ENCODE measurements at places on chromosomes 1 and 21.

- no peak overlapping the region for H3K4me3 ChIP-seq
- H3K4me1 ChIP-seq, result peaks cover 9% of the 10 kb centered on the region
- DNase-seq, result peak; percentile 72
- no peaks in the 10 kb centered on the region for H3K36me3 ChIP-seq
Measured at GRCh38 chr1:5967351-5968160, 24.7 kb downstream of the NPHP4 start.

DNA sequence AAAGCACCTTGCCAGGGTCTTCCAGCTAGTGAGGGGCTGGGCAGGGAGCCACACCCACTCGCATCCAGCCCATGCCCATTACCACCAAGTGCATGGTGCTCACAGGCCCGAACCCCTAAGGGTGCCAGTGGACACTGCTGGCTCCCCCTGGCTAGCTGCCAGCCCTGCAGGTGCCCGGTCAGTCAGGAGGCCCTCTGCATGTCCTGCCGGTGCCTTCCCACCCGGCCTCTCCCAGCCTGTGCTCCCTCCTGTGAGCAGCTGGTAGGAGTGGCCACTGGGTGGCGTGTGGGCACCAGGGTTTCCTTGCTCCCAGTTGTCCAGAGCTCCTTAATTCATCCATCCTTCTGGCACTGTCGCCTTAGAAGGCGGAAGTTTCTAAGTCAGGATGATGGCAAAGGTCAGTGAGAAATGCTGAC is 33.4 kb downstream of the QSOX1 start:
- H3K27ac ChIP-seq, result no peak overlapping the region
- no peak for DNase-seq
- H3K4me1 ChIP-seq, result no peaks in the 10 kb centered on the region
- H3K36me3 ChIP-seq, result no peaks in the 10 kb centered on the region
- H3K27me3 ChIP-seq, result no peaks in the 10 kb centered on the region

DNA sequence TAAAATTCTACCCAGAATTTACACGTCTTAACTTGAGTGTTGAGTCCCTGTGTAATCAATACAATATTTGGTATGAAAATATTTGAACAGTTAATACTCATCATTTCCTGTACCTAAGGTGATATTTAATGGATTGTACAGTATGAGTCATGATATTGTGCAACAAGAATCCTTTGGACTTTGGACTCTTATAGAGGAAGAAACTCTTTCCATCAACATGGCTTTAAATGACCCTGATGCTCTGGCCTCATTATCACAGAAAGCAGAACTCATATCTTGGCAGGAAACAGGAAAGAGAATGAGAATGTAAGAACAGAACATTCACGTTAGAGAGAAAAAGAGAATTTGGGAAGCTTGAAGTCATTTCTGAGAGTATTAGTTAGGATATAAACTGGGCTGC is 168.8 kb upstream of the B3GALT2 start:
- no peaks in the 10 kb centered on the region for H3K4me1 ChIP-seq
- H3K36me3 ChIP-seq, result no peaks in the 10 kb centered on the region

- DNase-seq, result no peak
- no peaks in the 10 kb centered on the region for H3K36me3 ChIP-seq
- H3K27ac ChIP-seq, result no peak overlapping the region
- H3K4me3 ChIP-seq, result no peak overlapping the region
Measured at GRCh38 chr1:96427616-96428015, 294.0 kb upstream of the PTBP2 start.

DNA sequence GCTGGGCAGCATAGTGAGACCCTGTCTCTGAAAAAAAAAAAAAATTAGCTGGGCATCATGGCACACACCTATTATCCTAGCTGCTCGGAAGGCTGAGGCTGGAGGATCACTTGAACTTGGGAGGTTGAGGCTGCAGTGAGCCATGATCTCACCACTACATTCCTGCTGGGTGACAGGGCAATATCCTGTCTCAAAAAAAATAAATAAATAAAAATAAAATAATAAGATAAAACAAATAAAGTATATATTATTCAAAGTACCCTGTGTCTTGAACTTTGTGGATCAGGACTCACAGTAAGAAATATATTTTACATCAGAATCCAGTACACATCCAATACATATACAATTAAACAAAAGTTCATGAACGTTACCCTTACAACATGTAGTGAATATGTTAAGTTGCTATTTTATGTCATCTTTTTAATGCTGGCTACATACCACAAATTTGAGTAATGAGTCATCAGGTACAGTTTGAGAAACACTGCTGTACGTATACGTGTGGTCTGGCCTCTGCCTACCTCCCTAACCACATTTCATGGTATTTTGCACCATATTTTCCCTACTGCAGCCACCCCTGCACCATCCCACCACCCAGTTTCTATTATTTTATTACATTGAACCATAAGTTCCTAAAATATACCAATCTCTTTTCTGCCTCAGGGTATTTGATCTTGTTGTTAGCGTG is 4.4 kb downstream of the NME7 start:
- no peaks in the 10 kb centered on the region for H3K27me3 ChIP-seq
- no peak for DNase-seq
- no peaks in the 10 kb centered on the region for H3K36me3 ChIP-seq
- H3K4me1 ChIP-seq, result no peaks in the 10 kb centered on the region
- no peak overlapping the region for H3K4me3 ChIP-seq
- H3K27ac ChIP-seq, result no peak overlapping the region

- DNase-seq, result no peak
- no peaks in the 10 kb centered on the region for H3K36me3 ChIP-seq
Measured at GRCh38 chr1:29473161-29473855, 237.0 kb downstream of the PTPRU start.

DNA sequence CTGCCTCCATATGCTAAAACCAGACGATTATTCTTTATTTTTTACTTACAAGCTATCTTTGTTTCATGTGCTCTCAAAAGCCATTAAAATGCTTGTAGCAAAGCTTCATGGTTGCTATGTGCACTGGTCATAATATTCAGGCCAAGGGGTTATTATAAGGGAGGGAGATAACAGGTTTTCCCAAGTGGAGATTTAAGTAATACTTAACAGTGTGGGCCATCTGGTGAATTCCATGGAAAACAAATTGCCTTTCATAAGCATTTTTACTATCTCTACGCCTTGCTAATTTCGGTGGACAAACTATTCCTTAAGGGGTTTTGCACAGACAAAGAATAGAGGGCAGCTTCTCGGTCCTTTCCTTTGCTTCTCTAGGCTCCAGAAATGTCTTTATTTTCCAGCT is 137.8 kb downstream of the NUF2 start:
- DNase-seq, result no peak
- no peaks in the 10 kb centered on the region for H3K27me3 ChIP-seq
- H3K27ac ChIP-seq, result no peak overlapping the region
- H3K4me1 ChIP-seq, result no peaks in the 10 kb centered on the region
- no peak overlapping the region for H3K4me3 ChIP-seq

DNA sequence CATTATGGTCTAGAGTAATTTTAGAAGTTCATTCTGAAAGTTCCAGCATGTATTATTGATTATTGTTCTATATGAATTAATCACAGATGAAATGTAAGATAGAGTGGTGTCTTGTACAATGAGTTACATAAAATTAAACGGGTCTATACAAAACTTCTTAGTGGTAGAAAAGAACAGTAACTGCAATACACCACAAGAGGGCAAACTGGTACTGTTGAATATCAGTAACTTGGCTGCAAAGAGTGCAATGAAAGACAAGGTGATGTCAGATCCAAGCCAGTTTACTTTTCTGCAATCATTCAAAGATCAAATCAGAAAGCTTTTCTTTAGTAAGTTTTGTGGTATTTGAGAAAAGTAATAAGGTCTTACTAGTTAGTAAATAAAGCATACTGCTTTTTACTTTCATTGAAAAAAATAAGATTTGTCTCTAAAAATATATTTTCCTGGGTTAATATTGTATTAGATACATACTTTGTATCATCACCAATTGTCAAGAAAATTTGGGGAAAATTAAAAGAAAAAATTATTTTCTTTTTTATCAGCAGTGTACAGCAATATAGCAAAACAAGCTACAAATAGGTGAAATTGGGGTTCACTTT is 66.4 kb upstream of the BTG3 start:
- no peaks in the 10 kb centered on the region for H3K36me3 ChIP-seq
- DNase-seq, result no peak
- H3K27me3 ChIP-seq, result no peaks in the 10 kb centered on the region
- no peak overlapping the region for H3K4me3 ChIP-seq
- H3K27ac ChIP-seq, result no peak overlapping the region
- no peaks in the 10 kb centered on the region for H3K4me1 ChIP-seq

DNA sequence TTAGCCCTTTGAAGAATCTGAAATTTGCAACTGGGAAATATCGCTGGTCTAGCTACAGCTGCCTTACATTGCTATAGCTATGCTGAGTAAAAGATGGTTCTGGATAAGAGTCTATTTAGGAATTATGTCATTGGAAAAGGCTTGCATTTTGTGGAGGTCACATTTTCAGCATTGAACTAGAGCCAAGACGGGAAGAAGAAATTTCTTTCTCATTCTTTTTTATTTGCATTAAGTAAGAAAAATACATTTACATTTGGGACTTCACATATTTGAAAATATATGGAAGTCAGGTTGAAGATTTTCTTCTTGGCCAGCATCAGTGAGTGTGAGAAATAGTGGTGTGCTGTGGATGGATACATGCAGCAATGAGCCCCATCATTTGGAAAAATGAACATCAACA is 291.6 kb downstream of the PTBP2 start:
- H3K27me3 ChIP-seq, result no peaks in the 10 kb centered on the region
- no peak overlapping the region for H3K4me3 ChIP-seq
- H3K4me1 ChIP-seq, result no peaks in the 10 kb centered on the region
- no peak for DNase-seq

DNA sequence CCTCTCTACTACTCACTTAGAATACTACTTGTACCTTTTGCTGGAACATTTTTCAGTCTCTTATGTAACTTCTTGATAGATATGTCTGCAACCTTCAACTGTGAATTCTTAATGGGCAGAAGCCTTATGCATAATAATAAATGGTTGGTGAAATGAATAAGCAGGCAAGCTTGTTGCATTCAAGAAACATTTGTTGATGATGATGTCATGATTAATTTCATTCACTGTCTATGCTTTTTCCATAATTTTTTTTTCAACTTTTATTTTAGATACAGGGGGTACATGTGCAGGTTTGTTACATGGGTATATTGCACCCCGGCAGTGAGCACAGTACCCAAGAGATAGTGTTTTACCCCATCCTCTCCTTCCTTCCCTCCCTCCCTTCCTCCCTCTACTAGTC is 48.0 kb downstream of the SIPA1L2 start:
- DNase-seq, result no peak
- H3K27ac ChIP-seq, result no peak overlapping the region
- no peaks in the 10 kb centered on the region for H3K36me3 ChIP-seq
- H3K27me3 ChIP-seq, result no peaks in the 10 kb centered on the region
- H3K4me1 ChIP-seq, result peaks cover 2% of the 10 kb centered on the region

DNA sequence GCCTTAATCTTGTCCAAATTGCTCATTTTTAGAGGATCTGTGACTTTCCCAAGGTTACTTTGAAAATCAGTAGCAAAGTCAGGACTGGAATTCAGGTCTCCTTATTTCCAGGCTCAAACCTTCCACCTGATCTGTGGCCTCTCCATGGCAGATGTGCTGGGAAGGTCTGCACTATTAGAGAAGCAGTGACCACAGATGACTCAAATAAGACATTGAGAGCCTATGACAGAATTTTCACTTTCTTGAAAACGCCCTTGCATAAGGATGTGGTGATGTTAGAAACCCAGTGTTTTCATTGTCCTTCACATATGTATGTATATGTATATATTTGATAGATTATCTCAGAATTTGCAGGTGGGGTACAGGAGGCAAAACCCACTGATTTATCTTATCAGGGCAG is 45.3 kb downstream of the TTC39A start:
- H3K4me3 ChIP-seq, result no peak overlapping the region
- no peaks in the 10 kb centered on the region for H3K36me3 ChIP-seq
- DNase-seq, result no peak
- H3K4me1 ChIP-seq, result peaks cover 17% of the 10 kb centered on the region
- no peaks in the 10 kb centered on the region for H3K27me3 ChIP-seq

- H3K27ac ChIP-seq, result no peak overlapping the region
- H3K36me3 ChIP-seq, result no peaks in the 10 kb centered on the region
- DNase-seq, result peak; percentile 23
Measured at GRCh38 chr1:227315629-227316346, 2.5 kb downstream of the CDC42BPA start.

GRCh38 chr1:48120621-48121020 is 101.9 kb upstream of the SLC5A9 start:
- no peaks in the 10 kb centered on the region for H3K4me1 ChIP-seq
- no peaks in the 10 kb centered on the region for H3K36me3 ChIP-seq
- H3K4me3 ChIP-seq, result no peak overlapping the region
- H3K27ac ChIP-seq, result no peak overlapping the region
- no peaks in the 10 kb centered on the region for H3K27me3 ChIP-seq

DNA sequence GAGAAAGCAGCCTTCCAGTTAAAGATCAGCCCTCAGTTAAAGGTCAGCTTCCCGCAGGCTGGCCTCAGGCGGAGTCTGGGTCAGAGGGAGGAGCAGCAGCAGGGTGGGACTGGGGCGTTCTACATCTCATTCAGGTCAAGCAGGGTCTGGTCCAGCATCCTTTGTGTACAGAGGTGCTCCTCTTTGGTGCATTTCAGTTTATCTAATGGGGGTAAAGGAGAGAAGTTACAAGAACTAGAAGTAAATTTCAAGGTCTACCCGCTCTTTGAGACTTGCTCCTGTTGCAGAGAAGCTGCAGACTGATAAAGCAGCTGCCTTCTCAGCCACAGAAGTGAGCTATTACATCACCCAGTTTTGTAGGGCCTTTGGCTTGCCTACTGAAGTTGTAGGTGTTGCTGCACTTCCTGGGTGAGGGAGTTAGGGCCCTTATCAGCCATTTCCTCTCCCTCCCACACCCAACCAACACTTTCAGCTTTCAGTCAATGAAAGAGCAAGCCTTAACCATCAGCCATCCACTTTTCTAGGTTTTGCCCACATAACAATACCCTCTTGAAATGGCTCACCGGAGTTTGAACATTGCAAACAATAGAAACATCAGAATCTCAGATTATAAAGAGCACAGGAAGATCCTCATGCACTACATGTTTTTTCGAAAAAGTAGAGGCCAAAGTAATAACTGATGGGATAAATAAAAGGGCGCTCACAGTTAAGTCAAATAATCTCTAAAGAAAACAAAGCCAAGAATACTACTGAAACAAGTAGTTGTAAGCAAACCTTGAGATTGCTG is 2.8 kb upstream of the NUP210L start:
- DNase-seq, result no peak
- no peaks in the 10 kb centered on the region for H3K4me1 ChIP-seq
- no peak overlapping the region for H3K4me3 ChIP-seq
- no peaks in the 10 kb centered on the region for H3K27me3 ChIP-seq

DNA sequence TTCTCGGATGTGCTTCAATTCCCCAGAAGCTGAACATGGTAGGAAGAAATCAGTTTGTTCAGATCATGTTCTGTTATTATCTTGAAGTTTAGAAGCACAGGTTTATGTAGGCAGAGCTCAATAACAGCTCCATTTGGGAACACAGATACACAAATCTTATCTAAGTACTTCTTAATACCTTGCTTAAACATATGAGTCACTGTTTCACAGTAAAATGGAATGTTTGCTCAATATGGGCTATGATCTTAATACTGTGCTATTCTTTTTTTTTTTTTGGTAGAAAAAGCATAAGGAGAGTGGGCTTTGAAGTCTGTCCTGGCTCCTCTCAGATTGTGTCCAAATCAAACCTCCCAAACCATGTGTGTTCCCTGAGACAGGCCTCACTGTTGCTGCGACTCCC is 13.4 kb downstream of the PROK1 start:
- H3K27me3 ChIP-seq, result no peaks in the 10 kb centered on the region
- H3K4me1 ChIP-seq, result peaks cover 2% of the 10 kb centered on the region
- no peaks in the 10 kb centered on the region for H3K36me3 ChIP-seq
- no peak overlapping the region for H3K4me3 ChIP-seq

Measured in ovary (tissue), 10 donors.